Suppressor macrophage treated with lipopolysaccharide for 1 hour (primary cell): ENCODE measurements at places on chromosomes 12 and 14.

GRCh38 chr14:101173698-101174521 lies 270.4 kb upstream of the RTL1 start:
- DNase-seq: no peak

DNA sequence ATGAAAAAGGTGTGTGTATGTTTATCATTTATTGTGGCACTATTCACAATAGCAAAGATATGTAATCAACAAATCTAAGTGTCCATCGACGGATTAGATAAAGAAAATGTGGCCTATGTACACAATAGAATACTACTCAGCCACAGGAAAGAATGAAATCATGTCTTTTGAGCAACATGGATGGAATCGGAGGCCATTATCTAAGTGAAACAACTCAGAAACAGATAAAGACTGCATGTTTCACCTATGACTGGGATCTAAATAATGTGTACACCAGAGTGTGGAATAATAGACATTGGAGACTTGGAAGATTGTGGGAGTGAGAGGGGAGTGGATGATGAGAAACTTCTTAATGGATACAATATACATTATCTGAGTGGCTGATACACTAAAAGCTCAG lies 44.0 kb downstream of the CCER1 start:
- DNase-seq: no peak

- DNase-seq: peak; percentile 31
These were observed 40.3 kb upstream of the GCH1 start for GRCh38 chr14:54942913-54943312.

DNA sequence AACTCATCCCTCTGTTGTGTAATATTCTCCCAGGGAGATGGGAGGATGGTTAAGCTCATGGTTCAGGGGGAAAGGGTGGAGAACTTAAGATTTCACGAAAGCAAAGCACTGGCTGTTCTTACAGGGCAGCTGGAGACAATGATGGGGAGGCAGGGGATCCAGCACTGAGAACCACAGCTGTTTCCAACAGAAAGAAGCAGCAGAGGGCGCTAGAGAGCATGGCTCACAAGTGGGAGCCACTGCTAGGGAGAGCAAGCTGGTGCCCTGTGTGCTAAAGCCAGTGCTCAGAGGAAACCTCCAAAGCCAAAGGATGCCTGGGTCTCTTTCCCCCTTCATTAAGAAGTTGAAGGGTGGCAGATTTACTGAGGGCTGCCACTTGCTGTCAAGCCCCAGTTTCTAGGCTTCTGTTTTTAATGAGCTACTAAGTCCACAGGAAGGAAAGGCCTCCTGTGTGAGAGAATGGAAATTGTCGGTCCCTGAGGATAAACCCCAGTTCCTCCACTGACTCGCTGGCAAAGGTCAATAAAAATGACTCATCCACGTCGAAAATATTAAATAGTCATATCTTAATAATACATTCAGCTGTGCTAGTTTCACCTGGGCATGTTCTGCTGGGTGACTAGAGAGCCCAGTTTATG lies 199.7 kb downstream of the ANO2 start:
- peak; percentile 66 for DNase-seq

GRCh38 chr12:3537719-3538465 lies 46.9 kb downstream of the PRMT8 start:
- DNase-seq: no peak

DNA sequence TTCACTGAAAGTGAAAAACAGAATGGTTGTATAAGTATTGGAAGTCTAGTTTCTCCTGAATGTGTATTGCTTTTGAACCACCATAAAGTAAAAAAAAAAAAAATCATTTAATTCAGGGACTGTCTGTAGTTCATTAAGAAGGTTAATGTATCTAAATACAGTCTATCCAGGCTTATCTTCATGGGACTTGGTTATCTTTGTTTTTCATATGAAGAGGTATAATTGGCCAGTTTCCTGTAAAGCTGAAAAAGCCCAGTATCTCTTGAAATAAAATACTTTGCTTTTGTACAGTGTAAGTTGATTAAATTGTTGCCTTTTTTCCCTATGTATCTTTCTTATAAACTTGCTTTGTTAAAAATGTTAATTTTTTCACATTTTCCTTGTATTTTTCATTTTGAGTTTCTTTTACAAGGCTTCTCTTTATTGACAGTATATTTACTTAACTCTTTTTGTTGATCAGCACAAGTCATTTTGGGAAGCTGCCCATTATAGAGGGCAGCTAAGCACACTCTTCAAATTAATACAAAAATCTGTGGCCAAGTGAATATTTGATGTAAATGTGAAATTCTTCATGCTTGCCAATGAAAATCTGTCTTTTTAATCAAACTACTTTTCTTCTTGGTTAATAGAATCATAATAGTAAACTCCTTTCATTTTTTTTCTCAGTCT lies 156.0 kb downstream of the TMTC3 start:
- no peak for DNase-seq

GRCh38 chr12:121908702-121909101 lies 9.7 kb upstream of the CFAP251 start:
- no peak for DNase-seq

DNA sequence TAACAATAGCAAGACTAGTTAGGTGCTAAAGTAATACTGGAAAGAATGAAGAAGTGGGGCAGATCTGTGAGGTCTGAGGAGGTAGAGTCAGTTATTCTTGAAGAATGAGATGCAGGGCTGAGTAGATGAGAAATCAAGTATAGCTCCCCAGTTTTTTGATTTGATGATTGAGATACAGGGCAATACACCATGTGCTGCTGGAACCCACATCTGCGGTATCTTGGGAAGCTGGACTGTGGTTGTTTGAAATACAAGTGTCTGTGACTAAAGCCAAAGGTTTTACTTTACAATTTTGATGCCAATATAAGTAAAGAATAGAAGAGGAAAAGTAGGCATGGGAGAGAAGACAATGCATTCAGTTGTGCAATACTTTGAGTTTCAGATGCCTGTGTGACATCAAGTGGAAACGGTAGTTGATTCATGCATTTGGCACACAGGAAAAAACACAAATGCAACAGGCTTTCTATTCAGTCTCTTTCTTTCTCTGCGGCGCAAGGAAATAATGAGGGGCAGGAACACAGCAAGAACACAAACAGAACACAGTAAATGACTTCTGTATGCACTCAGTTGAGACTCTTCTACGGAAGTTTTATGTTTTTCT lies 190.2 kb upstream of the SLC38A2 start:
- DNase-seq: peak; percentile 79

DNA sequence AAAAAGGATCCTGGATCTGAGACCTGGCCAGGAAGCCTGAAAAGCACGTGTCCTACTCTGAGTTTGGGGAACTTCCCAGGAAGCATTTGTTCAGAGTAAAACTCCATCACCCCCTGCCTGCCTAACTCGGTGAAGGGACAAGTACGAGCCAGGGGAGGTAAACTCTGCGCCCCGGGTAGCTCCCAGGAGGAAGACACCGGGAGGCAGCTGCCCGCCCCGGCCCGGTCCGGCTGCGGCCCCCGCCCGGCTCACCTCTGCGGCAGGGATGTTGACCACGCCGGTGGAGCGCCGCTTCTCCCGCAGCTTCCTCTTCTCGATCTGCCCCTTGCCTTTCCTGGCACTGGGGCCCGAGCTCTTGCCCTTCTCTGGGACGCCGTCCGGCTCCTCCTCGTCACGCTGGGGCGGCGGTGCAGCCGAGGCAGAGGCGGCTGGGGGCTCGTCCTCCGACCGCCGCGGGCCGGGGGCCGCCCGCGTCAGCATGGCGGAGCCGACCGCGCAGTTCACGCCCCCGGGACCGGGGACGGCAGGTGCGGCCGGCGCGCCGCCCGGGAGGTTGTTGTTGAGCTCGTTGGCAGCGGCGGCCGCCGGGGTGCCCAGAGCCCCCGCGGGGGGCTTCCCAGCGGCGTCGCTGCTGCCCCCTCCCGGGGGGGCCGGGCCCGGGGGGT lies 1.2 kb downstream of the PAWR start:
- peak; percentile 27 for DNase-seq

GRCh38 chr12:118127867-118128266 lies 8.1 kb upstream of the PEBP1 start:
- DNase-seq: no peak

GRCh38 chr14:73723406-73723796 lies 9.2 kb upstream of the PNMA1 start:
- DNase-seq: no peak

DNA sequence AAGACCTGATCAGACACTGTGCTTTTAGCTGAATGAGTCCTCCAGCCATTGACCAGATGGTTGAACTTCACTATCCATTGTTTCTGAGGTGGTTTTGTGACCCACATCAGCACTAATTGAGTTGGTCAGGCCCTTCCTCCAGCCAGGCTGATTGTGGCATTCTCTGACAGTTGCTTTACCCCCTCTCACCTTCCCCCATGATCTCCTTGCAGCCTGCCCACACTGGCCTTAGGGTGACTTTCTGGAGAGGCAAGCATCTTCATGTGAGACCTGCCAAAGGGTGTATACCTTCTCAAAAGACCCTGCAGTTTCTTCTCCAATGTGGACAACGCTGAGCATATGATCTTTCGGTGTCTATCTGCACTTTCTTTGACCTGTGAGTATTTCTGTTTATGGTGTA lies 83.9 kb downstream of the GPATCH2L start:
- no peak for DNase-seq

- no peak for DNase-seq
These were observed 82.9 kb downstream of the NEDD1 start for GRCh38 chr12:96989916-96990315.

GRCh38 chr12:10151621-10152020 lies 20.3 kb downstream of the OLR1 start:
- no peak for DNase-seq

DNA sequence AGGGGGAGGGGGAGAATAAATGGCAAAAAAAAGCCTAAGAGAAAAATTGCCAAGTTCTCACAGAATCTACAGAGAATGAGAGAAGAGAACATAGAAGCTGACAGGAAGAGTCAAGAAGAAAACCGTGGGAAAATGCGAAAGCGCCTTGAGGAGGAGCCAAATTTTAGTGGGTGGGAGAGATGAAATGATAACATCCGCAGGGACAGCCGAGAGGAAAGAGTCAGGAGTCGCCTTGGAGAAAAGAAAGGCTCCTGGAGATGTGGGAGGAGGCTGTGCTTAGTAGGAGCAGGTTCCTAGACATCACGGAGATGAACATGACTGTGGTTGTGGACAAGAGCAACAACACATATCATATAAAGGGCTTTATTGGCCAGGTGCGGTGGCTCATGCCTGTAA lies 49.4 kb downstream of the PHLDA1 start:
- no peak for DNase-seq

GRCh38 chr12:57523706-57524614 lies 1.3 kb downstream of the MBD6 start:
- DNase-seq: no peak

DNA sequence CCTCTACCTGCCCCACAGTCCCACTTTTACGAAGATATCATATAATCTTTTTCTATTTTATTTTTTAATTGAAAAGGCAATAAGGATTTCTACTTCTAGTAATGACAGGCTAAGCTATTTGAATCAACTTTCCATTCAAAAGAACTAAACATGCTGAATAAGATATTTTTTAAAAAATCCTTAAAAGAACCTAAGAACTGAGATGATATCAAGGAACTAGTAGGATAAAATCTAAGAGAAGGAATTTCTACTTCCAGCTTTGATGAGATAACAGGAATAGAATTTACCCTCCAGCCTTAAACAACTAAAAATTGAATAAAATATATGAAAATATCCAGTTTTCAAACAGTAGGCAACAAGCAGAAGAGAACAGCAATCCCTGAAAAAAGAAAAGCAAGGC lies 69.0 kb downstream of the TMEM116 start:
- no peak for DNase-seq

GRCh38 chr14:69398818-69399210 lies 322 bp downstream of the SLC39A9 start:
- no peak for DNase-seq

- DNase-seq: no peak
These were observed 80.5 kb upstream of the TBX3 start for GRCh38 chr12:114764510-114764909.

DNA sequence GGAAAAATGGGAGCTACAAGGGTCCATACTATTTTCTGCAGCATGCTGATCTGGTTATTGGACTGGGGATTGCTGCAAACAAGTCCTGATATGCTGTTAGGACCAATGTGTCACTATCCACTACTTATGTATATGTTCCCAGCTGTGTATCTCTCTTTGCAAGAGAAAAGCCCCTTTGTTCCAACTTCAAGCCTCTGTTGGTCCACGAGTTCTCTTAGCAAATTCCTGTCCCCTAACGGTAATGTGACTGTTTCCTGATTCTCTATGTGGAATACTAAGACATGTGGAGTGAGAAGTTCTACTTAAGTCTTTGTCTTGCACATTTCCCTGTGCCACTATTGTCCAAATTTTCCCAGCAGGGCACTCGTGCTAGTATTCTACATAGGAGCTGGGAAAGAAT lies 557.7 kb downstream of the FSCB start:
- DNase-seq: no peak

DNA sequence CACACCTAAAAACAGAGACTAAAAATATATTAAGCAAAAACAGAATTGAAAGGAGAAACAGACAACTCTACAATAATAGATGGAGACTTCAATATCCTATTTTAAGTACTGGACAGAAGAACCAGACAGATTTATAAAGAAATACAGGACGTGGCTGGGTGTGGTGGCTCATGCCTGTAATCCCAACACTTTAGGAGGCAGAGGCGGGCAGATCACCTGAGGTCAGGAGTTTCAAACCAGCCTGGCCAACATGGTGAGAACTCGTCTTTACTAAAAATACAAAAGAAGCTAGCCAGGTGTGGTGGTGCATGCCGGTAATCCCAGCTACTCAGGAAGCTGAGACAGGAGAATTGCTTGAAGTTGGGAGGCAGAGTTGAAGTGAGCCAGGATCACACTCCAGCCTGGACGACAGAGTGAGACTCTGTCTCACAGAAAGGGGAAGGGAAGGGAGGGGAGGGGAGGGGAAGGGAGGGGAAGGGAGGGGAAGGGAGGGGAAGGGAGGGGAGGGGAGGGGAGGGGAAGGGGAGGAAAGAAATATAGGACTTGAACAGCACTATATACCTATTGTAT lies 53.0 kb downstream of the CDK17 start:
- DNase-seq: no peak

GRCh38 chr14:76830556-76830955 lies 4.3 kb downstream of the LRRC74A start:
- DNase-seq: peak; percentile 81

- no peak for DNase-seq
These were observed 10.9 kb upstream of the TFCP2 start for GRCh38 chr12:51183816-51184215.

DNA sequence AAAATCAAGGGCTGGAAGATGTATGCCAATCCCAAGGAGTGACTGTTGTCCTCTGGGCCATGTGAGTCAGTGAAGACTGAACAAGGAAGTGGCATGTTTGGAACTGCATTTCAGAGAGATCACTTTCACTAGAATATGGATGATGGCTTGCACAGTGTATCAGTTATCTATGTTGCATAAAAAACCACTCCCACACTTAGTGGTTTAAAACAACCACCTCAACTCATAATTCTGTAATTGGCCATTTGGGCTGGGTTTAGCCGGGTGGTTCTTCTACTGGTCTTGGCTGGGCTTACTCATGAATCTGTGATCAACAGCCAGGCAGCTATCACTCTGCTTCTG lies 15.4 kb downstream of the BDKRB1 start:
- DNase-seq: no peak

- no peak for DNase-seq
These were observed 293.4 kb downstream of the NPAS3 start for GRCh38 chr14:33232031-33232430.

GRCh38 chr14:61253064-61253738 lies 27.9 kb downstream of the TMEM30B start:
- peak; percentile 41 for DNase-seq
